ENCODE measurements at places on chromosomes 3 and 15.

DNA sequence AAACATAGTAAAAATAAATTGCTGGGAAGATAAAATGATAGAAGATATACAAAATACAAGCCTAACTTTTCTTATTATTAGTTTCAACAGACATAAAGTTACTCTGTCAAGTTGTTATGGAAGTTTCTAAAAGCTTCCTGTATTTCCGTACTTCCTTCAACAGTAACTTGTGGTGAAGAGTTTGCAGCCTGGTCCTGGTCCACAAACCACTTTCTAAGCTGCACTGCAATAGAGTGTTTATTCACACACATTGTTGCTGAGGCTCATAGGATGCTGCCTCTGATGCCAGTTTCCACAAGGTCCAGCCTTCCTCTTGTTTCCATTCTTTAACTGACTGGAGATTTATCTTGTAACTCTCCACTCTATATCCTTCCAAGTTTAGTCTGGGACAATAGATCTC lies 39.4 kb upstream of the KY start:
- ATAC-seq = no peak

- ATAC-seq = no peak
Measured at GRCh38 chr3:194019398-194020165, 116.4 kb upstream of the HES1 start.

GRCh38 chr3:63613561-63613960 lies 38.9 kb upstream of the SNTN start:
- ATAC-seq = no peak

DNA sequence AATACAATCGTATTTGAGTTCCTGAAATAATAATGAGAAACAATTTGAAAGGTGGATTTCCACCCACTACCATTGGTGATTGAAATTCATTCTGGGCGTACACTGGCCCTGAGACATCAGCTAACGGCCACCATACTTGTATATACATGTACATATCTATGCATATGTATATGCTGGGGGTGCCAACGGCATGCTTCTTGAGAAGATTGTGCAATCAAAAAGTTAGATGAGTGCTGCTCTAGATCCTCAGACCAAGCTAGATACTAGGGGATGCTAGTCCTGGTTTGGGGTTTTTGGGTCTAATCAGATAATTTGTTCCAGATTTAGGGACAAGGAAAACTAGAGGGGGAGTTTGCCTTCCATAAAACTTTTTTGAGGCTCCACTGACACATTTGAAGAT lies 2.9 kb downstream of the TMEM40 start:
- no peak for ATAC-seq

DNA sequence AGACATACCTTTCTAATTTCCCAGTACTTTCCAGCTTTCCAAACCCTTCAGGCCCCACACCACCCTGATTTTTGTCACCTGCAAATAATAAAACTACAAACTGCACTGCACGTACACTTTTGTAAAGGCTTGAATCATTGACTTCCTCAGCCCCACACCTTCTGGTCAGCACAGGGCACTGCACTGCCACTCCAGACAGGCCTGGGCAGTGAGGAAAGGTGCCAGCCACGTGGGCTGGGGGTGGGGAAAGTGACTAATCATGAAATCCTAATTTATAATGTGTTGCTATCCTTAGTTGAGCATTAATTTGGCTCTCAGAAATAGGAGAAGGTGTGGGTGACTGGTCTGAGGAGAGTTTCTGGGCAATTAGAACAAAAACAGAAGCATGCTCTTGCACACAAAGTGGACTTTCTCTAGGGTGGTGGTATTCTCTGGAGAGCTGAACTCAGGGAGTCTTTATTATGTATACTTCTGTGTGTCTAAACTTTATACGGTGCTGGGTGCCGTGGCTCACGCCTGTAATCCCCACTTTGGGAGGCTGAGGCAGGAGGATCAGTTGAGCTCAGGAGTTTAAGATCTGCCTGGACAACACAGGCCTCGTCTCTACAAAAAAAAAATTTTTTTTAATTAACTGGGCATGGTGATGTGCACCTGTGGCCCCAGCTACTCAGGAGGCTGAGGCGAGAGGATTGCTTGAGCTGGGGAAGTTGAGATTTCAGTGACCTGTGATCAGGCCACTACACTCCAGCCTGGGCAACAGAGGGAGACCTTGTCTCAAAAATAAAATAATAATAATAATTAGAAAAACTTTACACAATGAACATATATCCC lies 58.2 kb upstream of the FLNB start:
- ATAC-seq = peak; percentile 88

DNA sequence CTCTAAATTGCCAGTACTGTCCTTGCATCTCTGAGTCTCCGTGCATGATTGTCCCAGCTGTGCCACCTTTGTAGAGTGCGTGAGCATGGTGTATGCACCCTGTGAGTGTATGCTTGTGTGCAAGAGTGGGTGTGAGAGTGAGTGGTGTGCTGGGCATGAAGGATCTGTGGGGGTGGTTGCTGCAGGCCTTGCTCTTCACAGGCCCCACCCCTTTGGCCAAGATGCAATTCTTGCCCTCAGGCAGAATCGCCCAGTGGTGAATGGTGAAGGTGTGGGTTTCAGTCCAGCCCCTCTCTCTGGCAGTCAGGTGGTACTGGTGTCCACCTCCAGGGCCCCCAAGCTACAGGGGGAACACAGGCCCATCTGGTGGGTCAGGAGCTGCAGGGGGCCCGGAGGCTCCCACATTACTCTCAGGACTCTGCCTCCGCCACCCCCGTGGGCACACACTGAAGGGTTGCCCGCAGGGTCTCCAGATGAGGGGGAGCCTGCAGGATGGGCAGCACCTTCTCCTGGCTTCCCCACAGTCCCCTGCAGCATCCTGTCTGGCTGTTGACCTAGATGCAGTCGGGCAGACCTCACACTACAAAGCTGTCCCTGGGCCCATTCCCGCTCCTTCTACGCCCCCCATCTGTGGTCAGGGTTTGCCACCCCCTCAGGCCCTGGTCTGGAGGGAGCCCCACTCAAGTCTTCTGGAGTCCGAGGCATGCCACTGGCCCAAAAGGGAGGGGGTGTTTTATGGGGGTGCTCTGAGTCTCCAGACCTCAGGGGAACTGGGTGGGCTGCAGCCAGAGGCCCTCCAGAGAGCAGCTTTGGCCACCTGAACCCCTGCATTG lies 8.3 kb upstream of the ROPN1B start:
- no peak for ATAC-seq

GRCh38 chr3:54008099-54008498 lies 114.3 kb upstream of the CACNA2D3 start:
- ATAC-seq = no peak

DNA sequence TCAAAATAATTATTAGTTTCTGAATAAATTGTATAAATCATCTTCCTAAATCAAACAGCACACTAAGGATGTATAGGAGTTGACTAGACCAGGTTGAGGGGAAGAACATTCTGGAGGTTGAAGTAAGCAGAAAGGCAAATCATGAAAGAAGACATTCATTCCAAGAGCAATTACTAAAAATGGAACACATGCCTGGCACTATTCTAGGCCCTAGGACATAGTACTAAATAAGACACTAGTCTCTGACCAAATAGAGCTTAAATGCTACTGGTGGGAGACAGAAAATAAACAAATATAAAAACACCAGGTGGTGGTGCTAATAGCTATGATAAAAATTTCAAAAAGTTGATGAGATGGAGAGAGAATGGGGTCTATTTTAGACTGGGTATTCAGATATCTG lies 190.1 kb downstream of the TBC1D5 start:
- ATAC-seq = no peak

GRCh38 chr3:86951322-86951721 lies 39.6 kb downstream of the VGLL3 start:
- no peak for ATAC-seq

GRCh38 chr3:169404520-169404890 lies 259.0 kb downstream of the MECOM start:
- ATAC-seq = no peak

GRCh38 chr3:123392871-123393620 lies 55.8 kb downstream of the ADCY5 start:
- ATAC-seq = no peak

DNA sequence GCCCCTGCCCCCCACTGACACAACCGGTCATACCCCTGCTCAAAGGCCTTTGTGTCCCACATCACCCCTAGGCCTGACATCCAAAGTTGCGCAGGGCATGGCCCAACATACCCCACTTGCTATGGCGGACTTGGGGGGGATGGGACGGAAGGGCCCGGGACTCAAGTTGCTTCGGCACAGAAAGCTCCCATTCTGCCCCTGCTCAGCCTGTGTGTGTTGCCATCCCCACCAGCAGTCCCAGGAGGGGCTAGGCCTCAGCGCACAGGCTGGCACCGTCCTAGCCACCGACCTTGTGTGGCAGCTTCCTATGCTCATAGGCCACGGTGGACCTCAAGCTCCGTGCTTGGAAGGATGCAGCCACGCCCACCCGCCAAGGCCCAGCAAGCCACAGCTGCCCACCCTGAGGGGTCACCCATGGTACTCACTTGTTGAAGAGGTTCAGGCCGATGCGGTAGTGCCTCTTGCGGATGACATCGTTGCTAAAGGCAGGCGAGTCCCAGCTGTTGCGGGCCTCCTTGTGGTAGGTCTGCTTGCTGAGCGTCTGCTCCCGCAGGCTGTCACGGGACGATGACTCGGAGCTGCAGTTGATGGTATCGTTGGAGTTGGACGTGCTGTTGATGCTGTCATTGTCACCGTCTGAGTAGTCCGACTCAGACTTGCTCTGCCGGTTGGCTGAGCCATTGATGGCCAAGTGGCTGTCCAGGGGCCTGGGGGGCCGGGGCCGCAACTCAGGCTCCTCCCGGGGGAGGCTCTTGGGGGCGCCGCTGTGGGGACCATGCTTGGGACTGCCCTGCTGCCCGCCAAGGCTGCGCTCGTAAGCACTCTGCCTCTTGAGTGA lies 93.9 kb upstream of the RPL32 start:
- no peak for ATAC-seq

DNA sequence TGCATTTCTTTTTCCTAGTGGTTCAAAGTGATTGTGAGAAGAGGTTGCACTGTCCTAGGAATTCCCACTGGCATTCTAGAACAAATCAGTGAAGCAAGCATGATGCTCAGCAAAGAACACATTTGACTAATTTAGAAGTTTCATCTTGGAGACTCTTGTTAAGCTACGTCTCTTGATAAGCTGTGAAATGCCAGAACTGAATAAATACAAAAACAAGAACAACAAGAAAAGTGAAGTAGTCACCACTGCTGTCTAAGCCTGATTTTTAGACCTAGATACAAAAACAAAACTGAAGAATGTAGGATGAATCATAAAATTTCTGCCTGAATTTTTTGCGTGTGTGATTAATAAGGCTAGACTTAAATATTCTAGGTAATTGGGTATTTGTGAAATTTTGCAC lies 1162.4 kb downstream of the TUSC7 start:
- peak; percentile 60 for ATAC-seq

- no peak for ATAC-seq
Measured at GRCh38 chr3:49535971-49536874, 18.1 kb upstream of the BSN start.

GRCh38 chr15:80386151-80386550 lies 18.0 kb upstream of the ARNT2 start:
- ATAC-seq = no peak

DNA sequence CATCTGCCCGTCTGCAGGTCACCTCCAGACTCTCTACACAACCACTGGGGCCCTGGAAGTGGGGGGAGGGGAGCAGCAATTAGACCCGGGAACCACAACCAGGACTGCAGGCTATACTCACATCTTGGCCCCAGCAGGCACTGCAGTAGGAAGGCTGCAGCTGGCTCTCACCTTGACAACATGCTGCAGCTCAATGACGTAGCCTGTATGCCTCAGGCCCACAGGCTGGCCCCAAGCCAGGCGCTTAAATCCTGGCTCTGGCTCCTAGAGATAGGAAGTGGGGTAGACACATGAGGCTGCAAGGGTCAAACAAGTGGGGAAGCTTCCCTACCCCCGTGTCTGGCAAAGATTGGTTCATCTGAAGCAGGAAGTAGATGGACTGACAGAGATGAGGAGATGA lies 4.6 kb upstream of the QRICH1 start:
- ATAC-seq = no peak

GRCh38 chr3:100335434-100335833 lies 877 bp downstream of the NIT2 start:
- ATAC-seq = peak; percentile 51

- ATAC-seq = no peak
Measured at GRCh38 chr3:128316481-128316891, 150.2 kb downstream of the DNAJB8 start.

DNA sequence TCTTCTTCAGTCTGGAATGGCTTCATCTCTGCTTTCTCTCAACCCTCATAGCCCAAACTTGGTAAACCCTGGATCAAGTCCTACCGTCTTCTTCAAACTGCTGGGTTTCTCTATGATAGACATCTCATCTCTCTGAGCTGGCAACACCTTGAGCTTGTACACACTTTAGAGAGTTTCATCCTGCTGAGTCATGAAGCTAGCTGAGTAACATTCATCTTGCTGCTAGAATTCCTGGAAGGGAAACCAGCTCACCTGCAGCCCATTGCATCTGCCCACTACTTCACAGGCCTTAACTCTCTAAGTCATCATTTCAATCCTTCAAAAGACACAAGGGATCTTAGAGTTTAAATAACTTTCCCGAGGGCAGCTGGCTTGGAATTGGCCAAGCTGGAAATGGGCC lies 175.5 kb upstream of the RORA start:
- ATAC-seq = peak; percentile 17

- no peak for ATAC-seq
Measured at GRCh38 chr3:21054064-21054463, 696.9 kb downstream of the ZNF385D start.

GRCh38 chr3:141784531-141784930 lies 21.3 kb downstream of the GRK7 start:
- ATAC-seq = no peak

DNA sequence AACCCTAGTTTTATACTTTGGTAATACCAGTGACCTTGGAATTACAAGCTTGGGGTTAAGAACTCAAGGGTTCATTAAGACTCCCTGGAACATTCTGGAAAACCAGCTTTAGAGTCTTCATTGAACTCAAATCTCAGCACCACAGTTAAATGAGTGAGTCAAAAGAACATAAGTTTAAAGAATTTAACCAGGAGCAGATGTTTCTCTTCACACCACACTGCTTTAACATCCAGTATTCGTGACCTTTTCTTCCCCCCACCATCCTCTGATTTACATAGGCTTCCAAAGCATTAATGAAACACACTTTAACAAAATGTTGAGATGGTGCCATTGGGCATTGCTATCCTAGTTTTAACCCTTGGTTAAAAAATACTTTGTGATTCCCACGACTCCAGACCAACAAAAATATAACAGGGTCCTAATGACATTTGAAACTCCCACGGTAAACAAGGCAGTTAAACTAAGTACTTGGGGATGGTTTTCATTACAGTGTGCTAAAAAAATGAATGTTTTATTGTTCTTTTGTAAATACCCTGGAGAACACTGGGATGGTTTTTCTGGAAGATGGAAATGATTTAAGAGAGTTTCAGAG lies 123.9 kb downstream of the OXNAD1 start:
- no peak for ATAC-seq

DNA sequence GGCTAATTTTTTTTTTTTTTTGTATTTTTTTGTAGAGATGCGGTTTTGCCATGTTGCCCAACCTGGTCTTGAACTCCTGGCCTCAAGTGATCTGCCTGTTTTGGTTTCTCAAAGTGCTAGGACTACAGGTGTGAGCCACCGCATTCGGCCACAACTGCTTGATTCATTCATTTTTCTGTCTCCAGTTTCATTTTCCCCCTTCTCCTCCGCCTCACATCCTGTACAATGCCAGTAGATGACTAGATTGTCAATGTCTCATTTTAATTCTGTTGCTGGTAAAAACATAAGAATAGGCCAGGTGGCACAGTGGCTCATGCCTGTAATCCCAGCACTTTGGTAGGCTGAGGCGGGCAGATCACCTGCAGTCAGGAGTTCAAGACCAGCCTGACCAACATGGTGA lies 12.0 kb upstream of the ZNF592 start:
- ATAC-seq = no peak

All from esophagus mucosa (tissue), 1 donor.